Osteoblast (primary cell): ENCODE measurements at places on chromosomes 11 and 22.

- peak; percentile 92 for DNase-seq
Measured at GRCh38 chr11:121112498-121113455, 11.7 kb downstream of the TECTA start.

DNA sequence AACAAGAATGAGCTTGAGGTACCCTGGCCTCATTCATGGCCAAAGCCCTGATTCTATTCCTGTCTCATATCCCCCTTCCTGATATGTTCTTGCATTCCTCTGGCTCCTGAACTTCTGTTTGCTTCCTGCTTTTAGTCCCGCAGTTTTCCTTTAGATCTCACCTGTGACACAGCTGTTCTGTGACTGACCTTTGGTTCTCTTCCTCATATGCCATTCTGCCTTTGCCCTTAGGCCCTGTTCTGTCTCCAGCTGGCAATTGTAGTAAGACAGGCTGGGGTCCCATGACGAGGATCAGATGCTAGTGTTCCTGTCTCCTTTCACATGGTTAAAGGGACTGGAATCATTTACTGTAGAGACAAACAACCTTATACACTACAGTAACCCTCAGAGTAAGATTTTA is 59.0 kb upstream of the PDE3B start:
- DNase-seq: no peak

- peak; percentile 90 for DNase-seq
Measured at GRCh38 chr22:27456696-27457503, 344.7 kb downstream of the MN1 start.

DNA sequence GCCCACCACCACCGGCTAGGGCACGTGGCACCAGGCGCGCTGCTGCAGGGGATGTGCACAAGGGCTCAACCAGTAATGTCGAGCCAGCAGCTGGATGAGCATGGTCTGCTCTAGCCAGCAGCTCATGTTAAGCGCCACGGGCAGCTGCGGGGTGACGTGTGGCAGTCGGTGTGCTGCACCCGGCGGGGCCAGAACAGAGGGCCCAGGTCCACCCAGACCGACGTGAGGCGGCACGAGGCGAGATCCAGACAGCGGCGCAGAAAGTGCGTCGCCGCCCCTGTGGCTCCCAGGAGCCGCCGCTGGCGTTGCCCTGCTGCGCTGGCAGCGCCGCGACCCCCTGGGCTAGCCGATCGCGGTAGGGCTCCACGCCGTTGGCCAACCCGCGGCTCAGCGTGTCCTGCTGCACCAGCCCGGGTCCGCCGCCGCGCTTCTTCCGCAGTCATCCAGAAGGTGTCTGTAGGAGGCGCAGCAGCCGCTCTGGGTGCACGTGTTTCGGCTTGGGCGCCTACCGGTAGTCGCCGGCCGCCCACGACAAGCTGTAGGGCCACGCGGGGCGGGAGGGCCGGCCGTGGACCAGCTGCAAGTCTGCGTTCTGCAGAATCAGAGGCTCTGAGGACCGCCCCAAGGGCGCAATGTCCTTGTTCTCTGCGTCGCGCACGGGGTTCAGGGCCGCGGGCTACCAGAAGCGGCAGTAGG is 4.6 kb upstream of the GALR3 start:
- peak; percentile 96 for DNase-seq

- peak; percentile 52 for DNase-seq
Measured at GRCh38 chr11:122746050-122746478, 90.5 kb downstream of the UBASH3B start.
